ENCODE measurements at places on chromosomes 2 and 18.

DNA sequence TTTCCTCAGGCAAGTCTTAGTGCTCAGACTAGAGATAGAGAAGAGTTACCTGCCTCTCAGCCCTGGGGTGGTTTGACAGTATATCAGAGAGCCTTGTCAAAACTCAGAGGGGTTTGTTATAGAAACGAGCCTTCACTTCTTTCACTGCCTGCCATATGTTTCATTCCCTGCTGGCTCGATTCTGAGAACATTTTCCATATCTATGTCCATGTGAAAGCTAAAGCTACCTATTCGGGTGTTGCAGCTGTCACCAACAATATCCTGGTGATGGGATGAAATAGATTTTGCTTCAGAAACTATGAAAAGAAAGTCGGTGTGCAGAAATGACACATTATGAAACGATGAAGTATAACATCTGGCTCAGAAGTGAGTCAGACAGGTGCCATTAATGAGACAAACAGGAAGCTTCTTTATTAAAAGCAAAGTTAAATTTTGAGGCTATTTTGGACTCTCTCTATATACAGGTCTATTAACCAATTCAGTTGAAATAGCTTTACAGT is 56.1 kb upstream of the TANK start:
- no peak for DNase-seq

DNA sequence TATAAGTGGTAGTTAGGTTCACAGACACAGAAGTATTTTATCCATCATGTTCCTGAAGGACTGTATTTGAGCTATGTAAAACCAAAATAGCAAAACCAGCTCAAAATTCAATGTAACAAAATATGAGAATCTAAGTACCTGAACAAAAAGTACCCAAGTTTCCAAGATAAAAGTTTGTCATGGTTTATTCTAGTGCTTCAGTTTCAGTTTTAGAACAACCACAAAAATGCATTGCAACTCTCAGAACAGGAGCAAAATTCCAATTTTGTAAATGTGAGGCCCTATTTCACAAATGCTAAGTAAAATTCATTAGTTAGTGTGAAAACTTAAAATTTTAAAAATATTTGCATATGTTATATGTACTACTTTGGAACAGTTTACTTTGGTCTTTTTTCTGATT is 5.0 kb upstream of the ALPK2 start:
- DNase-seq: no peak

GRCh38 chr18:80103231-80103630 is 5.8 kb upstream of the ADNP2 start:
- no peak for DNase-seq

DNA sequence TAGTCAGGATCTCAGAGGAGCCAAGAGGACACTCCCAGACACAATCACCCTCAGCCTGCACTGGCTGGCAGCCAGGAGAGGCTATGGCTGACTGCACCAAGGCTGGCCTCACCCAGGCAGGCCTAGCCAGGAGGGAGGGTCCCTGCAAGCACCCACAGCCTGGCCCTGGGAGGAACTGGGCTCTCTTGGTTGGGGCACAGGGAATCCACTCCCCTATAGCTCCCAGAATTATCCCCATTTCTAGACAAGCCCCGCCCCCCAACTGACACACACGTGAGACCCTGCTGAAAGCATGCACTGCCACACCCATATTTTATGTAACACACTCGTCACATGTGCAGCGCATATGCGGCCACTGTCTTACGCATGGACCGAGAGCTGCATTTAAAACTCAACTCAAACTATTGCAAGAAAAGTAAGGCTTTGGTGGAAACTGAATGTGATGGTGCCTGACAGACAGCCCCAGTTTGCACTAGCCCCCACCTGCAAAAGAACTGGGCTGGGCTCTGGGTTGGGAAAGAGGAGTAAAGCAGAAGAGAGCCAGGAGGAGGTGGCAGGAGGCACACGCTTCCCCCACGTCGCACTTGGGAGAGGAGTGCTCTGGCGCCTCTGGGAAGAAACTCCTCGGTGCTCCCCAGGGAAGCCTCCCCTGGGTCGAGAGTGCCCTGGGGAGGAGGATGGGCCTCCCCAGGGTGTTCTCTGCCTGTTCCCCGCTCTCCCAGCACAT is 28.9 kb upstream of the ARHGEF4 start:
- DNase-seq: peak; percentile 26

GRCh38 chr2:181575650-181576025 is 81.3 kb downstream of the CERKL start:
- DNase-seq: peak; percentile 46

GRCh38 chr2:119387381-119388129 is 20.8 kb downstream of the DBI start:
- peak; percentile 64 for DNase-seq

DNA sequence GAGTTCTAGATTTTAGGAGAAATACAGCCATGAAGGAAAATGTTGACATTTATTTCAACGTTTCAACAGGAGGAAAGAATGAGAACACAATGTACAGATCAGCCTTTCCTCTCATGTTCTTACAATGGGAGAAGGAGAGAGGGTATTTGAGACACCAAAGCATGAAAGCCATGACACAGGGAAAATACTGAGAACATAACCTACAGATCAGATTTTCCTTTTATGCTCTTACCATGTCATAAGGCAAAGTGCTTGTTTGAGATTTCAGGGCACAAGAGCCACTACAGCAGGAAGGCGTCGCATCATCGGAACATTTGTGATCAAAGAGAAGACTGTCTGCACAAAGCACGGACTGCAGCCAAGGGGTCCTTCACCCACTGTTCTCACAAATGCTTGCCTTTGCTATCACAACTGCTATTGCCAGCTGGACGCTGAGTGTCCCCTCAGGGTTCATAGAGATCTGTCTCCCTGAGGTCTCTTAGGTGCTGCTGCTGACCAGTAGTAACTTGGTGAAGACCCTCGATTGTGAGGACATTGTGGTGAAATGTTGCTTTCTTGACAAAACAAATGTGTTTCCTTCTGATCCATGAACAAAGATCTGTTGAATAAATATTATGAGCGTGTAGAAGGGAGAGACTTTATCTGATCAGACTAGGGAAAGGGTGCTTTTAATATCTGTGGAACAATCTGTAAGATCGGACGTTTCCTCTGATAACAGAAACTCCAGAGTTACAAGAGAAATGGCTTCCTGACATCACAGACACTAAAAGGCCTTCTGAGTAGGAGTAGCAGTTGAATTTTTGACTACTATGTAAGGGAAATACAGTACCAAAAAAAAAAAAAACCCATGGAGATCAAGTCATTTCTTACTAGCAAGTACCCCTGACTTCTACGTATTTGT is 6.4 kb upstream of the IL1RL1 start:
- peak; percentile 61 for DNase-seq

Data from hematopoietic multipotent progenitor cell treated with erythropoietin and hydrocortisone succinate and interleukin-3 and kit ligand, for 6 days (in vitro differentiated cells).